Breast epithelium (tissue), 4 donors: ENCODE measurements at places on chromosomes 11 and 22. TPM values are rescaled to one million over a fixed set of nuclear protein-coding genes. Genes with fewer than 3 reads are reported as not detected.

DNA sequence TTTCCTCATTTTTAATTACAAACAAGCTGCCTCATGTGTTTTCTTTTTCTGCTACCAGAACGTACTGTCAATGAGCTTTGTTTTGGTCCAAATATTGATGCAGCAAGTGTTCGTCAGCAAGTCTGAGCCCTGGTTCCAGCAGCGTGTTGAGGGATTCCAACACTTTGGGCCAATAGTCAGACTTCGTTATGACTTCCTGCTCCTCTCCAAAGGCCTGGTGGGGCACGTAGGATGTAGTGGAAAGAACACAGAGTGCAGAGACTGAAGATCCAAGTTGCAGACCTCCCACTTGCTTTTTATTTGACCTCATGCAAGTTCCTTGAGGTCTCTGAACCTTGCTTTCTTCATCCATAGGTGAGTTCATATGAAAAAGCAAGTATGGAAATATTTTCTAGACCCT is 138.2 kb downstream of the BBOX1 start:
- H3K27ac ChIP-seq: no peak overlapping the region
- DNase-seq: no peak
- no peaks in the 10 kb centered on the region for H3K4me1 ChIP-seq
- no peaks in the 10 kb centered on the region for H3K36me3 ChIP-seq
- H3K4me3 ChIP-seq: no peak overlapping the region

Gene OR8B8
- not detected for total RNA-seq

- DNase-seq: no peak
- H3K27me3 ChIP-seq: no peaks in the 10 kb centered on the region
- no peak overlapping the region for H3K4me3 ChIP-seq
- no peaks in the 10 kb centered on the region for H3K4me1 ChIP-seq
- H3K36me3 ChIP-seq: peaks cover 7% of the 10 kb centered on the region
Observed at GRCh38 chr11:114316980-114317786, 21.0 kb downstream of the NNMT start.

DNA sequence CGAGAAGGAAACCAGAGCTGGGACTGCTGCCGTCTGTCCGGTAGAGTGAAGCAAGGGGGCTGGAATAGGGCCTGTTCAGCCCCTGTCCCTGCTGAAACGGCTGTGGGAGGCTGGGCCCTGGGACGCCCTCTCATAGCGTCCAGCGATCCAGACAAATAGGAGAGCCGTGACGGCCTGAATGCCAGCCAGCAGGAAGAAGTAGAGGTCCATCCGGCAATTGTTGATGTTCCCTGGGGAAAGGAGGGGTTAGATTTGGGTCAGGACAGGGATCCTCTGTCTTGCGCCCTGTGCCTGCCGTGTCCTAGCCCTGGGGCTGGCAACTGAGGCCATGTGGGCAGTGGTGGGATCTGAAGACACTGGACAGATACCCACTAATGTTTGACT is 12.9 kb downstream of the TMEM132A start:
- H3K4me1 ChIP-seq: peaks cover 2% of the 10 kb centered on the region
- no peak for DNase-seq
- no peak overlapping the region for H3K4me3 ChIP-seq
- H3K27me3 ChIP-seq: no peaks in the 10 kb centered on the region

DNA sequence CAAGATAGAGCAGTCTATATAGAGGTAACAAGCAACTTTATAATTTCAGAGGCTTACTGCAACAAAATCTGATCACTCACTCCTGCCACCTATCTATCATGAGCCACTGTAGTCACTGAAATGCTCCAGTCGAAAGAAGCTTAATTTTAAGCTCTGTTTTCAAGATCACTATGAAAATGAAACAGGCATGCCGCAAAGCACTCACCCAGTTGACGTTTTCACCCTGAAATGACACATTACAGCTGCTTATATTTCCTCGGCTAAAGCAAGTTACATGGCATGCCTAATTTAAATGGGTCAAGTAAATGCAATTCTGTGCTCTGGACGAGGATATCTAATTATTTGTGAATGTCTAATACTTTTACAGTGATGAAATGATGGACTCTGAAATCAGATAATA is 616.3 kb downstream of the FAM181B start:
- no peaks in the 10 kb centered on the region for H3K4me1 ChIP-seq
- no peak overlapping the region for H3K27ac ChIP-seq
- DNase-seq: no peak
- no peaks in the 10 kb centered on the region for H3K27me3 ChIP-seq

DNA sequence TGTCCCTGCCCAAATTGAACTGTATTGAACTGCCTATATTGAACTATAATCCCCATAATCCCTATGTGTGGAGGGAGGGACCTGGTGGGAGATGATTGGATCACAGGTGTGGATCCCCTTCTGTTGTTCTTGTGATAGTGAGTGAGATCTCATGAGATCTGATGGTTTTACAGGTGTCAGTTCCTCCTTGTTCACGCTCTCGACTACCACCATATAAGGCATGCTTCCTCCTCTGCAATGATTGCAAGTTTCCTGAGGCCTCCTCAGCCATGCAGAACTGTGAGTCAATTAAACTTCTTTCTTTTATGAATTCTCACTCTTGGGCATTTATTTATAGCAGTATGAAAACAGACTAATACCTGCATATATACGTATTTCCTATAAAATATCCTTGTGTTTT is 206.5 kb upstream of the PDGFD start:
- H3K4me1 ChIP-seq: no peaks in the 10 kb centered on the region
- no peak overlapping the region for H3K4me3 ChIP-seq
- H3K27me3 ChIP-seq: no peaks in the 10 kb centered on the region
- no peak for DNase-seq
- no peaks in the 10 kb centered on the region for H3K36me3 ChIP-seq

DNA sequence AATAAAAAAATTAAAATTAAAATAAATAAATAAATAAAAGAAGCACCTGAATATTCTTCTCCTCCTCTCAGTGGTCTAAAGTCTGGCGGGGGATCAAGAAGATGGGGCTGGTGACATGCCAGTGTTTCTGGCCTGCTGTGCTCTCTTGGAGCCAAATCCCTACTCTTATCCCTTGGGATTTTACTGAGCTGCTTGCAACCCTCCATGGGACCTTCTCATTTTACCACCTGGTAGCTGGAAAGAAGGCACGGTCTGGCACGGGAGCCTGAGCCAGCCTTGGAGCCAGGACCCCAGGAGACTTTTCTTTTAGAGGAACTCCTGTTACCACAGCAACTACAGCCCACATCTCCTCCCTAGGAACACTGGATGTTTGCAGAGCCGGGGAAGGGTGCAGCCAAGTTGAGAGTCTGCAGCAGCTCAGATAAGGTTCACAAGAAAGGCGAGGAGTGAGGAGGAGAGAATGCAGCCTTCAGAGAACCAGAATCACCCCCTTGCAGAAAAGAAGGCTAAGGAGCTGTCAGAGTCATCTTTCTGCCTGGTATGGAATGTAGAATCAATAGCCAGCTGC is 21.4 kb downstream of the CD6 start:
- H3K27me3 ChIP-seq: no peaks in the 10 kb centered on the region
- H3K27ac ChIP-seq: no peak overlapping the region
- no peak for DNase-seq

GRCh38 chr11:78943154-78943553 is 368.5 kb upstream of the NARS2 start:
- DNase-seq: no peak
- H3K4me1 ChIP-seq: no peaks in the 10 kb centered on the region
- H3K36me3 ChIP-seq: no peaks in the 10 kb centered on the region
- no peak overlapping the region for H3K4me3 ChIP-seq

DNA sequence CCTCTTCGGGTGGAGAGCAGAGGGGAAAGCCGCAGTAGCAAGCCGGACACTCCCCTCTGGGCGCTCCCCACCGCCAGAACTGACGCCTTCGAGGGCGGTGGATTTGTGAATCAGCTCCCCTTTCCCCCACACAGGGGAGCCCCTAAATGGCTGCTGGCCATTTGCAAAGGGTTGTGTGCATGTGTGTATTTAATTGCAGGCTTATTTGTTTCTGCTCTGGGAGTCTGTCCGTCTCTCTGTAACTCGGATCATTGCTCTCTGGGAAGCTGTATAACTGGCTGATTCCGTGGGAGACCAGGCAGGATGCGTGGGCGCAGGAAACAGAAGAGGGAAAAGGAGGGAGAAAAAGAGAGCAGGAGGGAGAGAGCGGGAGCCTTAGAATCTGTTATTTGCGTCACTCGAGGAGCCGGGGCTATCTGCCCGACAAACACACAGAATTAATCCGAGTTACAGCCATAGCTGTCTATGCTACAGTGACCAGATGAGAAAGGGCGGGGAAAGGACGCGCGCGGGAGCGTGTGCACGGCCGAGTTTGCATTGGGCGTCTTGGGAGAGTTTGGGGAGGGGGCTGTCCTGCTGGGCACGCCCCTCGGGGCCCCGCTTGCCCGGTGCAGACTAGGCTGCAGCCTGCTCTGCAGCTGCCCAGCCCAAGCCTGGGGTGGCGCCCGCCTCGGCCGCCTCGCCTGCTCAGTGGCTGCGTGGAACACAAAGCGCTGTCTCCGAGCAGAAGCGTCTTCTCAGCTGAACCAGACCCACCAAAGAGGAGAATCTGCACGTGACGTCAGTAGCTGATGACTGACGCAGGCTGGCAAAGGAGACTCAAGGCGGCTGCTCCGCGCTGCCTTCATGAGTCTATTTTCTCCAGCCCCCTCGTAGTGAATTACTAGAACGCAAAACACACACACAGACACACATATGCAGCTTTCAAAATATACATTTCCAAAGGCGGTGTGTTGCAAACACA is 105.3 kb upstream of the HSD17B12 start:
- no peak for DNase-seq
- H3K27ac ChIP-seq: no peak overlapping the region
